ENCODE measurements at places on chromosomes 13 and 19. TPM values are rescaled to one million over a fixed set of nuclear protein-coding genes. Genes with fewer than 3 reads are reported as not detected.

GRCh38 chr19:10018263-10018662, 5.0 kb downstream of the RDH8 start:
- H3K36me3 ChIP-seq, result no peaks in the 10 kb centered on the region
- peaks cover 9% of the 10 kb centered on the region for H3K27me3 ChIP-seq
- H3K4me1 ChIP-seq, result no peaks in the 10 kb centered on the region
- no peak overlapping the region for H3K4me3 ChIP-seq

DNA sequence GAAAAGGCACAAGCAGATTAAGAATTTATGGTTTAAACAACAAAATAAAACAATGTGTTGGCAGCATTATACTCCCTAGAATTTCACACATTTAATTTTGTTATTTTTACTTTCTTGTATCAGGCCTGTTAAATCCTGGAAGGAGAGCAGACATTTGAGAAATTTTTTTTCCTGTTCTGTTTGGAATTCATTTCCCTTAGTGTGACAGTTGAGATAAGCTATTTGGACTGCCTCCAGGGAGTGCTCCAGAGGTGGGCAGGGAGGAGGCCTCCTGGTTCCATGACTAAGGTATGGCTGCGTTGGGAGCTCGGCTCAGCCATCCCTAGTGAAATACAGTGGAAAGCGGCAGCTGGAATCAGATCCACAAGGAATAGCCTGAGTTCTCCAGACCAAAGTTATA, 185.7 kb downstream of the KCNRG start:
- H3K36me3 ChIP-seq, result no peaks in the 10 kb centered on the region
- H3K4me1 ChIP-seq, result no peaks in the 10 kb centered on the region
- no peak overlapping the region for H3K4me3 ChIP-seq

DNA sequence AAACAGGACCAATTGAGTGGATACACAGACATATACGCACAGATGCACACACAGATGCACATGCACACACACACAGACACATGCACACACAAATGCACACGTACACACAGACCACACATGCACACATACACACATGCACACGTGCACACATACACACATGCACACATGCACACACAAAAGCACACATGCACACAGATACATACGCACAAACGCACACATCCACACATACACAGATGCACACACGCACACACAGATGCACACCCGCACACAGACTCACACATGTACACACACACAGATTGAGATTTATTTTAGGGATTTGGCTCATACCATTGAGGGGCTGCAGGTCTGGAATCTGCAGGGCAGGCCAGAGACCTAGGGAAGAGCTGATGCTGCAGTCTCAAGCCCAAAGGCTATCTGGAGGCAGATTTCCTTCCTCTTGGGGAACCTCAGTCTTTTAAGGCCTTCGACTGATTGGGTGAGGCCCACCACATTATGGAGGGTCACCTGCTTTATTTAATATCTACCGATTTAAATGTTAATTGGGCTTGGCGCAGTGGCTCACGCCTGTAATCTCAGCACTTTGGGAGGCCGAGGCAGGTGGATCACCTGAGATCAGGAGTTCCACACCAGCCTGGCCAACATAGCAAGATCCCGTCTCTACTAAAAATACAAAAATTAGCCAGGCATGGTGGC, 22.6 kb downstream of the TMPRSS9 start:
- no peak overlapping the region for H3K27ac ChIP-seq
- DNase-seq, result no peak
- no peaks in the 10 kb centered on the region for H3K36me3 ChIP-seq
- peaks cover 4% of the 10 kb centered on the region for H3K4me1 ChIP-seq

GRCh38 chr19:4369888-4370260, 26.5 kb downstream of the MPND start:
- DNase-seq, result no peak
- peak overlapping the region; percentile 43 for H3K4me3 ChIP-seq
- no peaks in the 10 kb centered on the region for H3K27me3 ChIP-seq
- H3K36me3 ChIP-seq, result peaks cover 28% of the 10 kb centered on the region

DNA sequence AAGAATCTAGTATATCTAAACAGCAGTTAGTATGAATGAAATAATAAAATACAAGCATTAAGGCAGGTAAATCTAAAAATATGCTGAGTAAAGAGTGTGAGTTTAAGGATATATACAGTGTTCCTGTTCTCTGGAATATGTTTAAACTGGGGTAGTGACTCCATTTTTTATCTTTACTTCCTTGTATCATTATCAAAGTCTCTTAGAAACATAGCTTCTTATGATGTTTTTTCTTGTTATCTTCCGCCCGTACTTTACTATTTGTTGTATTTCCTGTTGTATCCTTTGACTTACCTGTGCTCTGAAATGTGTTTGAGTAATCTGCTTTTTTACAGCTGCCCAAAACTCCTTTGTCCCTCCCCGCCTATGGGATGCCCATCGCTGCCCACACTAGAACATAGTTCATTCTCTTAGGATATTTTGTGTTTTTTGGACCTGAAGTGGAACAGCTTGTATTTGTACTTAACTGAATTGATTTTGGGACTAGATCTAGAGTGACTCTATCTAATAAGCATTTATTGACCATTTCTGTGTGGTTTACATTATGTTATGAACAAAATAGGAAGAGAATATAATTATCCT, 80.8 kb downstream of the PDS5B start:
- peaks cover 12% of the 10 kb centered on the region for H3K36me3 ChIP-seq
- no peaks in the 10 kb centered on the region for H3K4me1 ChIP-seq
- no peaks in the 10 kb centered on the region for H3K27me3 ChIP-seq
- no peak overlapping the region for H3K27ac ChIP-seq
- no peak overlapping the region for H3K4me3 ChIP-seq
- no peak for DNase-seq

GRCh38 chr13:72952529-72953141, 106.2 kb upstream of the KLF5 start:
- no peak overlapping the region for H3K27ac ChIP-seq
- H3K27me3 ChIP-seq, result no peaks in the 10 kb centered on the region
- DNase-seq, result no peak
- no peak overlapping the region for H3K4me3 ChIP-seq

GRCh38 chr19:1274081-1274851, 1.1 kb upstream of the FAM174C start:
- H3K4me1 ChIP-seq, result peaks cover 67% of the 10 kb centered on the region
- H3K36me3 ChIP-seq, result peaks cover 55% of the 10 kb centered on the region
- peak overlapping the region; percentile 99 for H3K27ac ChIP-seq
- H3K27me3 ChIP-seq, result no peaks in the 10 kb centered on the region
- no peak for DNase-seq

- H3K27me3 ChIP-seq, result no peaks in the 10 kb centered on the region
- H3K36me3 ChIP-seq, result no peaks in the 10 kb centered on the region
- no peaks in the 10 kb centered on the region for H3K4me1 ChIP-seq
Measured at GRCh38 chr13:84571264-84571663, 689.0 kb upstream of the SLITRK1 start.

DNA sequence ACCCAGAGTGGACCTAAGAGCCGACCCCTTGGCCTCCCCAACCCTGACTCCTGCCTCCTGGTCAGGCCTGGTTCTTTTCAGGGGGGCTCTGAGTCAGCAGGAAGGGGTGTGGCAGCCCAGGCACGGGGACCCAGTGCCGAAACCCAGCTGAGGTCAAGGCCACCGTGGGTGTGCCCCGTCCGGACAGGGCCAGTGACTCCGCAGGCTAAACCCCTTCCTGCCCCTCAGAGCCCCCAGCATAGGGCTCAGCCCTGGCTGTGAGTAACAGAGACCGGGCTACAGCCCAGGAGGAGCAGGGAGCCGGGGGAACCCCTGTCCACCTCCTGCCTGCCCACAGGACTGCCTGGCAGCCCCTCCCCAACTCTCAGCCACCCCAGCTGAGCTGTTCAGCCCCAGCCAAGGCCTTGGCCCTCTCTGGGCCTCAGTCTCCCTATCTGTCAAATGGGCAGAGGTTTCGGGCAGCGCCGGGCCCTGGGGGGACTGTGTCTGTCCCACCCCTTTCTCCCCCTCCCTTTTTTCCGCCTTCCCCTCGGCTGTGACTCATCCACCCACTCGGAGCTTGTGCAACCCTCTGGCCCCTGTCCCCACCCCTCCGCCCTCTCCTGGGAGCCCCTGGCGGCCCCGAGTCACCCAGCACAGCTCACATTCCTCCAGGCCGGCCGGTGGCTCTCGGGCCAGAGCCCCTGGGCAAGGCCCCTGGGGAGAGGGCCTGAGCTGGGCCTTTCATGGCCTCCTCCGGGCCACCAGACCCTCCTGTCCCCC, 8.6 kb downstream of the ZBTB7A start:
- no peaks in the 10 kb centered on the region for H3K27me3 ChIP-seq
- peak overlapping the region; percentile 99 for H3K27ac ChIP-seq
- DNase-seq, result peak; percentile 91
- H3K4me1 ChIP-seq, result peaks cover 65% of the 10 kb centered on the region
- H3K4me3 ChIP-seq, result peak overlapping the region; percentile 82

DNA sequence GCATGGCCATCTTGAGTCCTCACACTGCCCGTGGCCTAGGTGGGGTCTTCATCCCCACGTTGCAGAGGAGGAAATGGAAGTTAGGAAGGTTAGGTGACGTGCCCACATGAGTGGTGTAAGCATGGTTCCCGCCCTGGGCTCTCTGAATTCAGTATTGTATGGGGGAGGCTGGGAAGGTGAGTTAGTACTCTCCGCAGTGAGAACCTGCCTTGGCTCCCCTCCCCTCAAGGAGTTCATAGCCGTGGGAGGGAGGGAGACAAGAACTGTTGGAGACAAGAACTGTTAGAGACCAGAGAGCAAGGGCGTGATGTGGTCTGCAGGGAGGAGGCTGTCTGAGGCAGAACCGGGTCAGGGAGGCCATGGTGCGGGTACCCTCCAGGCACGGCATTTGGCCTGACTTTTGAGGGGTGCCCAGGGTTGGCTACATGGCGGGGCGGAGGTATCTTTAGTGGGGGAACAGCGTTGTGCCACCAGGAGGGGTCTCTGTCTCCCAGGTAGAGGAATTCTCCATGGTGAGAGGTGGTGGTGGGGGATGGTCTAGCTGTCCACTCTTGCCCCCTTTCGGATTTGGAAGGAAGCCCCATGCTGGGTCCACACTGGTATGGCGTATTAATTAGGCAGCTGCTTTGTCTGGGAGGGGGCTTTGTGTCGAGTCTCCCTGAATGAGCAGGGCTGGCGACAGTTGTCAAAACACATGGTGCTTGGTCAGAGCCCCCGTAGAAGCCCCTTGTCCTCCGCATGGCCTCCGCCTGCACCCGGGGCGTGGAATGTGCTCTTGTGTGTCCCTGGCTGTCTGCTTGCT, 45.8 kb downstream of the CAPN12 start:
- peak overlapping the region; percentile 23 for H3K27ac ChIP-seq
- H3K4me3 ChIP-seq, result no peak overlapping the region
- peaks cover 22% of the 10 kb centered on the region for H3K36me3 ChIP-seq
- H3K27me3 ChIP-seq, result no peaks in the 10 kb centered on the region
- peaks cover 76% of the 10 kb centered on the region for H3K4me1 ChIP-seq

GRCh38 chr13:22061371-22061805, 390.5 kb downstream of the FGF9 start:
- no peak overlapping the region for H3K4me3 ChIP-seq
- H3K4me1 ChIP-seq, result no peaks in the 10 kb centered on the region
- H3K36me3 ChIP-seq, result no peaks in the 10 kb centered on the region
- no peak for DNase-seq
- no peak overlapping the region for H3K27ac ChIP-seq
- no peaks in the 10 kb centered on the region for H3K27me3 ChIP-seq

- H3K27ac ChIP-seq, result no peak overlapping the region
- H3K27me3 ChIP-seq, result no peaks in the 10 kb centered on the region
- no peaks in the 10 kb centered on the region for H3K4me1 ChIP-seq
- H3K36me3 ChIP-seq, result peaks cover 4% of the 10 kb centered on the region
- DNase-seq, result no peak
Measured at GRCh38 chr13:39682310-39682709, 26.8 kb downstream of the COG6 start.

DNA sequence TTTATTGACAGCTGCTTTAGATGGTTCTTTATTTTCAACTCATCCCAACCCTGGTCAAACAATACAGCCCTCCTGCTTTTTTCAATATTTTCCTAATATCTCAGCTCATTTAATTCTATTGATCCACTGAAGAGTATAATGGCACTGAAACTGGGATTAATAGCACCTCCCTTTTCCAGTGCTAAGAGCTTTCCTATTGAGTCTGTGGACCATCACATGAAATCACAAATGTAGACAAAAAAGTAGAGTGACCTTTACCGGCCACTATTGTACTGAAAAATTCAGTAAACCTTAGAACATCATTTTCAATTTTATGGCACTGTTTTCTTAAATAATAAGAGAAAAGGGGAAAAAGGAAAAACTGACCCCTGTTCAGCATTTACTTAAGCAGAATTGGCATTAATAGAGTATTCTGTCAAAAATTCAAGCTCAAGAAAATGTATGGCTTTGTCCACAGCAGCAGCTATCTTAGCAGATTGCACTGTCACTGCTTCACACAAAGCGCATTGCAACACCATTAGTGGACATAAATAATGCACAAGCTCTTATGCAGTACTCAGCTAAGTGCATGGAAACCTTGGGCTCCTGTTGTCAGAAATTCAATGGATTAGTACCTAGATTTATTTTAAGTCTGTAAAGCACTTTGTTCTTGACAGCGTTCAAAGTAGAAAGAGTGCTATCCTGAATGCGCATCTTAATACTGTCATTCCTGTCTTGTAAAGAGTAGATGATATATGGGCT, 851.0 kb upstream of the KLHL1 start:
- H3K27ac ChIP-seq, result no peak overlapping the region
- H3K36me3 ChIP-seq, result no peaks in the 10 kb centered on the region
- no peak overlapping the region for H3K4me3 ChIP-seq
- no peaks in the 10 kb centered on the region for H3K27me3 ChIP-seq

DNA sequence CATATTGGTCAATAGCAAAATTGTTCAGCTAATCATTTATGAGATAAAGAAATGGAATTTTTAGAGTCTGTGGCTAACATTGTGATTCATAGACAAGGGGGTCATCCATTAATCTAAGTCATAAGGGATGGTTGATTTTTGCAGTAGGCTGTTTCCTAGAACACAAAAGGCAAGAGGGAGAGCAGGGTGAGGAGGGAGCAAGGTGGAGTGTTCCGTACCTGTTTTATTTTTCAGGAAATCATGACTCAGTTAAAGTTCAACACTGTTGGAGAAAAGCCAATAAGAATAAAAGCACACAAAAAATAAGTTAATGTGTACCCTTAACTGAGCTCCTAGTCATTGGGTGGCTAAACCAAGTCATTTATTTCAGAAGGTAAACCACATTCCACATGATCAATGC, 512.4 kb upstream of the ATXN8OS start:
- H3K36me3 ChIP-seq, result no peaks in the 10 kb centered on the region
- no peaks in the 10 kb centered on the region for H3K4me1 ChIP-seq
- no peaks in the 10 kb centered on the region for H3K27me3 ChIP-seq
- H3K27ac ChIP-seq, result no peak overlapping the region
- no peak for DNase-seq
- no peak overlapping the region for H3K4me3 ChIP-seq

- no peaks in the 10 kb centered on the region for H3K36me3 ChIP-seq
- H3K4me3 ChIP-seq, result peak overlapping the region; percentile 49
- H3K4me1 ChIP-seq, result no peaks in the 10 kb centered on the region
- peak; percentile 24 for DNase-seq
- H3K27ac ChIP-seq, result no peak overlapping the region
- no peaks in the 10 kb centered on the region for H3K27me3 ChIP-seq
Measured at GRCh38 chr13:21326155-21327031, 132.7 kb downstream of the ZDHHC20 start.

GRCh38 chr19:46115396-46116106, 8.9 kb downstream of the IGFL3 start:
- no peak for DNase-seq
- H3K27ac ChIP-seq, result no peak overlapping the region
- no peaks in the 10 kb centered on the region for H3K36me3 ChIP-seq
- H3K27me3 ChIP-seq, result no peaks in the 10 kb centered on the region

GRCh38 chr19:14769201-14769600, 9.2 kb downstream of the ADGRE2 start:
- H3K4me1 ChIP-seq, result no peaks in the 10 kb centered on the region
- H3K27me3 ChIP-seq, result no peaks in the 10 kb centered on the region
- no peaks in the 10 kb centered on the region for H3K36me3 ChIP-seq
- H3K27ac ChIP-seq, result no peak overlapping the region

Gene ZNF600
- total RNA-seq, result 3.3 TPM

Gene LILRB2
- total RNA-seq, result 1.4 TPM

Gene CYP4F8
- total RNA-seq, result not detected

Gene SBK3
- 4.5 TPM for total RNA-seq
